Aorta (tissue), 5 donors: ENCODE measurements at places on chromosomes 11 and 22. TPM values are rescaled to one million over a fixed set of nuclear protein-coding genes. Genes with fewer than 3 reads are reported as not detected.

DNA sequence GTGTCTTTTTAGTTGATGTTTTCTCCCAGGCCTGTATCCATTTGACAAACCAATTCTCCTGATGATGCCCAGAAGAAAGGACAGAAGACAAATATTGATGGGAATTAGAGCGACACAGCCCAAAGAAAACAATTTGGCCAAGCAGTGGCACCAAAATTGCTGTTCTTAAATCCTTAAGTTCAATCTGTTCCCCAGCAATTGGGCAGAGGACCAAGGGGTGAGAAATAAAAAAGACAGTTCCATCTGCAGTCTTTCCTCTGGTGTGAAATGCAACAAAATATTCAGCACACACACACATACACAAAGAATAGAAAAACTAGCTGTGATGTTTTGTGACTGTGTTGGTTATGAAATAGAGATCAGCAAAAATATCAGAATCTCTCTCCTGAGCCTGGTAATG is 38.0 kb upstream of the ASPHD2 start:
- no peaks in the 10 kb centered on the region for H3K36me3 ChIP-seq
- no peaks in the 10 kb centered on the region for H3K4me1 ChIP-seq
- H3K27ac ChIP-seq = no peak overlapping the region
- DNase-seq = no peak
- H3K27me3 ChIP-seq = no peaks in the 10 kb centered on the region

DNA sequence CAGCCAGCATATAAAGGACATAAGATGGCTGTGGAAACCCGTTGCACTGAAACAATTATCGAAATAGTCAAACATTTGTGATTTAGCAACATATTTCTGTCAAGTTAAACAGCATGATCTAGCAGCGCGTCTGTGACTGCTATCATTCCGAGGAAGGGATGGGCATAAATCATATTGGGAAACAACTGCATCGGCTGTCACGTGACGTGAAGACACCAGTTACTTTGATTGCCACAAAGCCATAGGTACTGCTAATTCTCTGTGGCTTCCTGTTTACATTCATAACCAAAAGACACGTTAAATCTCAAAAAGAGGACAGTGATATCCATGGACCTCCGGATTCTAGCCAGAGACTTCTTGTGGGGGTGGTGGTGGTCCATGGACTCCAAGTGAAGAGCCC is 87.8 kb downstream of the CACNA1I start:
- no peak overlapping the region for H3K27ac ChIP-seq
- no peaks in the 10 kb centered on the region for H3K27me3 ChIP-seq
- no peak overlapping the region for H3K4me3 ChIP-seq
- DNase-seq = no peak
- no peaks in the 10 kb centered on the region for H3K36me3 ChIP-seq

OR5A1 gene
- not detected for total RNA-seq

DNA sequence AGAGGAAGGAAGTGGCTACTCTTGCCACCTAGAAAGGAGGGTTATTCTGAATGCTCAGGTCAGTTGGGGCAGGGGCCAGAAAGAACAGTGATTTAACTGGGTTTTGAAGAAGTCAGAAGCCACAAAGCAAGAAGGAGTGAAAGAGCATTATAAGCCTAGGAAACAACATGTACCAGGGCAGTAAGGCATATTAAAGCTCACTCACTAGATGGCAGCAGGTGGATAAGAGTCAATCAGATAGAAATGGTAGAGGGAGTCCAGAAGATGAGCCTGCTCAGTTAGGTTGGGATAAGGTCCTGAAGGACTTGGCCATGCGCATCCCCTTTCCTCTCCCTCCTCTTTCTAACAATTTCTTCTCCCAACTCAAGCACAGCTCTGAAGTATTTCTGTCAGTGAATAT is 22.0 kb upstream of the PATE1 start:
- no peak for DNase-seq
- no peak overlapping the region for H3K27ac ChIP-seq
- no peaks in the 10 kb centered on the region for H3K4me1 ChIP-seq
- H3K27me3 ChIP-seq = no peaks in the 10 kb centered on the region

- peaks cover 4% of the 10 kb centered on the region for H3K36me3 ChIP-seq
- no peak overlapping the region for H3K4me3 ChIP-seq
- no peaks in the 10 kb centered on the region for H3K4me1 ChIP-seq
- DNase-seq = no peak
- H3K27ac ChIP-seq = no peak overlapping the region
Measured at GRCh38 chr11:110160016-110160415, 66.8 kb downstream of the ZC3H12C start.

- H3K4me3 ChIP-seq = no peak overlapping the region
- no peak for DNase-seq
- H3K27me3 ChIP-seq = no peaks in the 10 kb centered on the region
- no peak overlapping the region for H3K27ac ChIP-seq
Measured at GRCh38 chr22:19066531-19067271, 55.5 kb downstream of the DGCR2 start.

GRCh38 chr22:28801845-28802594 is 1.7 kb upstream of the XBP1 start:
- no peak overlapping the region for H3K4me3 ChIP-seq
- no peak for DNase-seq
- no peaks in the 10 kb centered on the region for H3K36me3 ChIP-seq
- H3K4me1 ChIP-seq = peaks cover 4% of the 10 kb centered on the region

- no peaks in the 10 kb centered on the region for H3K4me1 ChIP-seq
- no peaks in the 10 kb centered on the region for H3K36me3 ChIP-seq
- no peaks in the 10 kb centered on the region for H3K27me3 ChIP-seq
- no peak overlapping the region for H3K27ac ChIP-seq
Measured at GRCh38 chr22:48520207-48520606, 1307.5 kb downstream of the BRD1 start.

DNA sequence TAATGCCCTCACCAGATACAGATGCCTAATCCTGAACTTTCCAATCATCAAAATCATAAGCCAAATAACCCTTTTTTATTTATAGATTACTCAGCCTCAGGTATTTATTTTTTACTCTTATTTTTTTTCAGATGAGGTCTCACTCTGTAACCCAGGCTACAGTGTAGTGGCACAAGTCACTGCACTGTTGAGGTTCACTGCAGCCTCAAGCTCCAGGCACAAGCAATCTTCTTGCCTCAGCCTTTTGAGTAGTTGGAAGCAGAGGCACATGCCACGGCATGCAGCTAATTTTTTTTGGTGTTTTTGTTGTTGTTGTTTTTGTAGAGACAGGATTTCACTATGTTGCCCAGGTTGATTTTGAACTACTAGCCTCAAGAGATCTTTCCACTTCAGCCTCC is 49.5 kb downstream of the TTC28 start:
- H3K27ac ChIP-seq = no peak overlapping the region
- H3K36me3 ChIP-seq = no peaks in the 10 kb centered on the region
- H3K4me1 ChIP-seq = no peaks in the 10 kb centered on the region

DNA sequence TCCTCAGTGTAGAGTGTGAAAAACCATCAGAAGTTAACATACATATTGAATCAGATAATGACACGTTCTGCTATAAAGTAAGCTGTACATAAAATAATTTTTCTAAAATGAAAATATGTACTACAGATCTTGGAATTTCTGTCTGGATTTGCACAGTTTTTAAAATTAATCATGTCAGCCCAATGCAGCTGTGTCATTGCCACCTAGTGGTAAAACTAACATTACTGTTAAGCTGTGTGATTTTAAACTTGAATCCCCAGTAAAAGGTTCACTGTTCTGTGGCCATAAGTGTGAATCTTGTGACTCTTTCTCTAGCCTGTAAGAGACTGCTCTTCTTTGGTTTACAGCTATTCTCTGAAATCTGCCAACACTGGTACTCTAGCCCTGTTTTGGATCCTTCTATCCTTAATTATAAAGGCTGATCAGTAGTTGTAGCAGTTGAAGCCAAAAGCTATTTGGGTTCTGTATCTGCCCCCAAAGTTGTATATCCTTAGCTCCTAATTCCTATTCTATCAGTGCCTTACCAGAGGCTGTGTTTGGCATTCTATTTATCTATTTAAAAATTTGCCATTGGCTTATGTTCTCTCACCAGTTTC is 4.0 kb downstream of the JRKL start:
- no peak overlapping the region for H3K4me3 ChIP-seq
- no peaks in the 10 kb centered on the region for H3K4me1 ChIP-seq
- H3K27me3 ChIP-seq = no peaks in the 10 kb centered on the region
- H3K36me3 ChIP-seq = no peaks in the 10 kb centered on the region
- DNase-seq = no peak

VSIG10L2 gene
- not detected for total RNA-seq

- no peak overlapping the region for H3K4me3 ChIP-seq
- H3K4me1 ChIP-seq = no peaks in the 10 kb centered on the region
- no peaks in the 10 kb centered on the region for H3K36me3 ChIP-seq
- H3K27ac ChIP-seq = no peak overlapping the region
- DNase-seq = no peak
Measured at GRCh38 chr22:42062506-42063170, 8.0 kb downstream of the NAGA start.

DNA sequence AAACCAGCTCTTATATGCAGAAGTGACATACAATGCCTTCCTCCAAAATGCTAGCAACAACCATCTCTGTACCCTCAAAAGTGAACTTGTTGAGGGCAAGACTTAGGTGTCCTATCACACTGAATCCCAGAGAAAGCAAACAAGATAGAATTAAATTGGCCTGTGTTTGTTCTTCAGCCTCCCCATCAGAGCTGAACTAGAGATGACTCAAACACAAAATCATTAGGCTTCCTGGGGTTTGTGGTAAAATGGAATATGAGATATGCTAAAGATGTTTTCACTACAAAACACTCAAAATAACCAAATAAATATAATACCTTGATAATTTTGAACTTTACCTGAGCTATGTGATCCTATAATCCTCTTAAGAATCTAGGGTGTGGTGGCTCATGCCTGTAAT is 31.6 kb downstream of the ZNF214 start:
- DNase-seq = no peak
- no peak overlapping the region for H3K4me3 ChIP-seq
- H3K27ac ChIP-seq = no peak overlapping the region
- H3K27me3 ChIP-seq = no peaks in the 10 kb centered on the region
- no peaks in the 10 kb centered on the region for H3K4me1 ChIP-seq

LRP4 gene
- 4.0 TPM for total RNA-seq

SLC17A6 gene
- total RNA-seq = not detected

KDM4E gene
- total RNA-seq = not detected

GRCh38 chr11:111976119-111976766 is 39.1 kb downstream of the DIXDC1 start:
- peaks cover 4% of the 10 kb centered on the region for H3K4me1 ChIP-seq
- peak overlapping the region; percentile 98 for H3K27ac ChIP-seq
- no peak overlapping the region for H3K4me3 ChIP-seq
- no peaks in the 10 kb centered on the region for H3K27me3 ChIP-seq
- no peaks in the 10 kb centered on the region for H3K36me3 ChIP-seq

GRCh38 chr11:62034036-62034338 is 66.6 kb upstream of the FTH1 start:
- no peaks in the 10 kb centered on the region for H3K27me3 ChIP-seq
- H3K36me3 ChIP-seq = no peaks in the 10 kb centered on the region
- H3K27ac ChIP-seq = no peak overlapping the region
- no peak overlapping the region for H3K4me3 ChIP-seq
- DNase-seq = no peak

DHCR7 gene
- total RNA-seq = 22.0 TPM

- H3K4me1 ChIP-seq = no peaks in the 10 kb centered on the region
- H3K27ac ChIP-seq = no peak overlapping the region
Measured at GRCh38 chr11:2911785-2912391, 17.3 kb downstream of the PHLDA2 start.

DNA sequence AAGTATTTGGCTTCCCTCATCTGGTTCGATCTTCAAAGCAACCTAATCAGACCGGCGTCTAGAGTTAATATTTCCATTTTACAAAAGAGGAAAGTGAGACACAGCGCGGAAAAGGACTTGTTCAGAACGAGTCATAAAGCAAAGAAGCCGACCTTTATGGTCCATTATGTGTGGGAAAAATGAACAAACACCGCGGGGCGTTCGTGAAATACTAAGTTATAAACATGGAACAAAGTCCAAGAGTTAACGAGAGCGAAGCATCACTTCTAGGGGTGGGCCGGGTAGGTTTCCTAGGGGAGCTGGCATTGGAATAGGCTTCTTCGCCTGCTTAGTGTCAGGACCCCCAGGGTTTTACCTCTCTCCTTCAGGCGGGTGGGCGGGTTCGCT is 575 bp downstream of the DUSP18 start:
- peak overlapping the region; percentile 55 for H3K4me3 ChIP-seq
- H3K27ac ChIP-seq = no peak overlapping the region
- H3K4me1 ChIP-seq = no peaks in the 10 kb centered on the region
- no peak for DNase-seq
- H3K36me3 ChIP-seq = no peaks in the 10 kb centered on the region

DNA sequence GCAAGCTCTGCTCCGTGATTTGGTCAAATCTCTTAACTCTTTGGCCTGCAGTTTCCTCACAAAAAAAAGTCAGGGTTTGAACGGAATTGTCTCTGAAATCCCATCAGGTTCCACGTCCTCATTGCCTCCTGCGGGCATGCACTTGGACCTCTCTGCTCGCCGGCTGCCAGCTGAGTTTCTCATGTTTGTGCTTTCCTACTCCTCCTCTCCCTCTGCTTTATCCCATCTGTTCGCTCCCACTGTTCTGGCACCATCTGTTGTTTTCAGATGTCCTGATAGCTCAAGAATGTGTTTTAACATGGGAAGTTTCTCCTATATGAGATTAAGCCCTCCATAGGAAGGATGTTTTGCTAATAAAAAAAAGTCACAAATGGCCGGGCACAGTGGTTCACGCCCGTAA is 49.4 kb upstream of the ARHGAP42 start:
- H3K4me3 ChIP-seq = no peak overlapping the region
- no peaks in the 10 kb centered on the region for H3K36me3 ChIP-seq
- H3K27me3 ChIP-seq = no peaks in the 10 kb centered on the region
- DNase-seq = no peak

DNA sequence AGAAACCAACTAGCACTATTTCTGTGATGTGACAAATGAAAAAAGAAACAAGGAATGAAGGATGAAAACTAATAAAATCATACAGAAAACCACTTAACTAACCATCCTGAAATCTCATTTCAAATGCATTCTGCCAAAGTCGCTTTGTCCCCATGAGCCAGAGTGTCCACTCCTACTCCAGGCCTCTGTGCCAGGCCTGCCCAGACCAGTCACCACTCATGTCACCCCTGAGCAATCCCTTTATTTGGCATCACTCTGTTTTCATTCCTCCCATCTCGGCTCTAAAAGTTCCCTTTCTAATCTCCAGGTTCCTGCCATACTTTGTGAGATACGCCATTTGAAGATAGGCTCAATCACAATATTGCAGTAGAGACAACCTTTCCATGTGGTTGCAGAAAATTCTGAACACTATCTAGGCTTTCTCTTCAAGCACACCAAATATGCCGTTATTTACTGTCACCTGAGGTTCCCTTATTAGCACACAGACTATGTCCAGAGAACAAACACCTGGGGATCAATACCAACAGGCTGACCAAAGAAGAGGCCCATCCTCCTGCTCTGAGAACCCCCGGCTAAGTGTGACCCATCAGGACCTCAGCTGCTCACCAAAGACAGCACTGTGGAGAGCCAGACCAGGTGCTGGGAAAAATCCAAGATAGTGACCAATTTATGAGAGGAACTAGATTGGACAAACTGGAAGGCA is 202.4 kb downstream of the LARGE1 start:
- no peak for DNase-seq
- H3K27me3 ChIP-seq = no peaks in the 10 kb centered on the region
- no peak overlapping the region for H3K4me3 ChIP-seq
- H3K36me3 ChIP-seq = no peaks in the 10 kb centered on the region
- no peaks in the 10 kb centered on the region for H3K4me1 ChIP-seq
